ENCODE measurements at places on chromosomes 6 and 20.
A peak's percentile ranks its signal among the peaks of the same experiment; 100 is the strongest.

GRCh38 chr6:166050559-166050958 is 117.1 kb downstream of the TBXT start:
- DNase-seq: no peak

DNA sequence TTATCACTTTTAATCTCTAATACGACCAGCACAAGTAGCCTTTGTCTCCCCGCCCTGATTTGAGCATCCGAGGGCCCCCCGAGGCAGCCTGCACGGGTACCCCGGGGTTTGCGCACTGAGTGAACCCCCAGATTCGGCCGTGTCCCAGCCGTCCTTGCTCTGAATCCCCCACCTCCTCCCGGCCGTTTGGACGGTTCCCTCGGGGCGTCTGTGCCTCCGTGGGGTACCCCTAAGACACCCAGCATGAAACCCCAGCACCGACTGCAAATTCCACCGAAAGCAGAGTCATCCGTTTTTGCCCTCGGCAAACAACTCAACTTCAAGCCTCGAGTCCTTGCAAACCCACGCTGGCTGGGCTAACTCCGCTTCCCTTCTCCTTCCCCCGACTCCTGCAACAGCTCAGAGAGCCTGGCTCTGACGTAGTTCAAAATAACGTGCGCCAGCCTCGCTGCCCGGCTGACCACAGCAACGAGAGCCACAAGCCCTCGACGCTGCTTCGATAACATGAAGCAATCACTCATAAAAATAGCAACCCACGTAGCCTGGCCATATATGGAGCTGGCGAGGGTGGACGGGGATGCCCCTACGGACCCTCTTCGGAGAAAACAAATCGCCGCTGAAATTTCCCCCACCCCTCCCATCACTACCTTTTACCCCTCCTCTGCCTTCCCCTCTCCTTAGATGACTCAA is 764 bp upstream of the SNAP25 start:
- peak; percentile 39 for DNase-seq

GRCh38 chr6:75791881-75792280 is 42.8 kb downstream of the MYO6 start:
- no peak for DNase-seq

- no peak for DNase-seq
Measured at GRCh38 chr20:4748847-4749246, 27.1 kb downstream of the PRND start.

- peak; percentile 92 for DNase-seq
Measured at GRCh38 chr6:90458353-90459224, 128.3 kb downstream of the MAP3K7 start.

DNA sequence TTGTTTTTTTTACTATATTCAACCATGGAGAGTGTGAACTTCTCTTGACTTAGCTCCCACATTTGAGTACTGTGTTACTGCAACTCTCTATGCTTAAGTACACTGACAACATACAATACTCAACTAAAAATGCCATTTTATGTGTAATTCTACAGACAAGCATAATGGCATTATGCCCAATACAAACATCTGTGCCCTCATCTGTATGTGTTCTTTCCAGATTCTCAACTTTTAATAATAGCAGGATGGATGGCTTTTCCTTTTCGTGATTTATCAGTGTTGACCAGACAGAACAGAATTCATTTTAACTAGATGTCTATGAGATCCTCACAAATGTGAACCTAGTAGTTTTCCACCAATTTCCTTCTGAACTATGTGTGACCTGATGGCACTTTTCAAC is 84.2 kb upstream of the MARCKS start:
- DNase-seq: no peak

DNA sequence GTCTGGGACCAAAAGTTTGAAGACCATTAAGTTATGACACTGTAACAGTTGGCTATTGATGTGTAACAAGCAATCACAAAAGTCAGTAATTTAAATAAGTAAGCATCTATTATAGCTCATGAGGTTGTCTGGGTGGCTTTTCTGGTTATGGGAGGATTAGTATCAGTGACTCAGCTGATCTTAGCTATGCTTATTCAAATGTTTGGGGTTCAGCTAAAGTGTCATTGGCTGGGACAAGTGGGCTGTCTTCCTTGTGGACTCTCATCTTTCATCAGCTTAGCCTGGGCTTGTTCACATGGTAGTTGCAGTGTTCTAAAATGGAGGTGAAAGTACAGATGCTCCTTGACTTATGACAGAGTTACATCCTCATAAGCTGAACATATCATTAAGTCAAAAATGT is 74.6 kb upstream of the LAMP5 start:
- no peak for DNase-seq

GRCh38 chr20:32111753-32112152 is 2.2 kb downstream of the TM9SF4 start:
- no peak for DNase-seq

All from activated CD4-positive, alpha-beta T cell treated with anti-CD3 and anti-CD28 coated beads, Interleukin-2, Interleukin-6, amounts not matched to agents 100 ng/mL and 50 ng/mL, durations not matched to agents 16 hours and 8 hours (primary cell).